Pons (tissue), 1 donor: ENCODE measurements at places on chromosomes 13 and 19.
A peak's percentile ranks its signal among the peaks of the same experiment; 100 is the strongest.

DNA sequence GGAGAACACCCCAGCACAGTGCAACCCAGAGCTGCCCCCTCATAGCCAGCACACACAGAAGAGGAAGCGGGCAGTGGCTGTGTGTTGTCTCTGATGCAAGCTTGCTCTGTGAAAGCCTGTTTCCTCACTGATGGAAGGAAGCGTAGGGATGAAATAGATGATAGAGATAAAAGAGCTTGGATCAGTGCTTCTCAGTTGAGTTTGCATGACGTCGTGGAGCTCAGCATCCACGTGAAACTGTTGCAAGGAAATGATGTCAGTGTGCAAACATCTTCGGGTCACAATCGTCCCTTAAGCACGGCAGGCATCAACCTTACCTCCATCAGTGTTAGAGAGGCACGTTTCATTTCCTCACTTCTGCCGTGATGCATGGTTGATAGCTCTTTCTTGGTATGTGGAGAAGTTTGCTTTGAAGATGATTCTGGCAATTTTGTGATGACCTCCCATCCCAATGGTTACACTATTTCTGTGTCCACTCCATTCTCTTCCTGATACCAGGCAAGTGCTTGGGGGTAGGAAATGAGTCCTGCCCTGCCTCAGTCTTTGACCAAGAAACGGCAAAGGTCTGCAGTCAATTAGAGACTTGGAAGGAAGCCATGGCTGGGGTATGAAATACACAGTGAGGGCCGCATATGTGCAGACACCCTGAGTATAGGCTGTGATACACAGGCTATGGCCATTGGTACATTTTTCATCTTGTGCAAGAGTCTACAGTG, 183.0 kb downstream of the ZNF536 start:
- DNase-seq: no peak

GRCh38 chr13:49754146-49754545, 38.3 kb downstream of the KPNA3 start:
- no peak for DNase-seq

- DNase-seq: no peak
Observed at GRCh38 chr19:13398182-13398581, 108.1 kb downstream of the CACNA1A start.

DNA sequence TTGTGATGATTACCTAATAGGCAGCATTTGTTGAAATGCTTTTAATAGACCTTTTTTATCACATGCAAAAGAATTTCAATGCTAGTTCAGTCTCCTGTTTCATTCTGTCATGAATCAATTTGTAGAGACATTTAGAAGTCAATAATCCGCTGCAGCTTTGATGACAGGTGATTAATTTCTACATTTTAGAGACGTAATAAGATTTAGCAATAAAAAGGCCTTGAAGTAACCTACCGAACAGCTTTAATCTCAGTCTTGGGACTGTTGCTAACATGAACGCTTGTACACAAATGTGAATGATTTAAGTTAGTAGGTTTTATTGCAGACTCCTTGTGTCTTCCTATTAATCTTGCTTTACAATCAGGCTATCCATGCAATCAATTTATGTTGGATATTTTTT, 186.5 kb downstream of the MZT1 start:
- no peak for DNase-seq

DNA sequence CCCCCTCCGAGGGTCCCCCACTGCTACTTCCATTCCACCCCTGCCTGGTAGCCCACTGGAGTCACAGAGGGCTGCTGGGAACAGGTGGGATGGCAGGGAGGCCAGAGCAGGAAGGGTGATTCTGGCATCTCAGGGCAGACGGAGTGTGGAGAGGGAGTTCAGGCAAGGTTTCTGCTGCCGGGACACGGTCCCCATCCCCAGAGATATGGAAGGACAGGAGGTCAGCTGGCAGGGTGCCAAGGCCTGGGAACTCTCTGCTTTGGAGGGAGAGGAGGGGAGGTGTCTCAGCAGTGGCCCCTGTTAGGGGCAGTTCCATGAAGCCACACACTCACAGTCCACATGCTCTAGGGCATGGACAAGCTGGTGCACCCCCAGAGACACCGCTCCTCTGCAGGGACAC, 68.1 kb downstream of the CHST8 start:
- no peak for DNase-seq

GRCh38 chr19:39778763-39779162, at the start of gene LEUTX:
Gene LEUTX, plus strand, starts transcription at chr19:39778854. Its CDS starts 67 bp downstream, at chr19:39778921.
- no peak for DNase-seq

DNA sequence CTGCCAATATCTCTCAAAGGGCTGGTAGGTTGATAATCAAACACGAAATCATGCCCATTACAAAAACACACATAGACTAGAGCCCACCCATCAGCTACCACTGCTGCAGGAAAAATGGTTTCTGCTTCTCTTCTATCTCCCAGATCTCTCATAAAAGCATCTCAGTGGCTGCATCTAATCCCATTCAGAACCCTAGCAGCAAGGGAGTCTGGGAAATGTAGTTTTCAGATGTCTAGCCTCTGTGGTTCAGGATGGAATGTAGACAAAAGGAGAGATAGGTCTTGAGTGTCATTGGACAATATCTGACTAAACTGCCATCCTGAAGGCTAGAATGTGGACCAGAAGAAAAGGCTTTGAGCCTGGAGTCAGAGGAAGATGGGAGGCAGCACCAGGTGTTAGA, 32.1 kb downstream of the RDH8 start:
- no peak for DNase-seq

GRCh38 chr19:19655051-19655594, 8.4 kb downstream of the ATP13A1 start:
- no peak for DNase-seq

- DNase-seq: no peak
Observed at GRCh38 chr19:58095328-58095727, 2.7 kb downstream of the ZSCAN18 start.

- DNase-seq: no peak
Observed at GRCh38 chr19:6724631-6725492, 4.4 kb upstream of the C3 start.

- no peak for DNase-seq
Observed at GRCh38 chr13:27988520-27988919, at the start of gene URAD. Gene URAD, minus strand, starts transcription at chr13:27988693. Its CDS starts 56 bp downstream, at chr13:27988637.

GRCh38 chr19:35363711-35364425, 5.6 kb downstream of the FFAR3 start:
- DNase-seq: no peak

- no peak for DNase-seq
Observed at GRCh38 chr13:65826657-65827056, 1403.5 kb downstream of the PCDH9 start.

DNA sequence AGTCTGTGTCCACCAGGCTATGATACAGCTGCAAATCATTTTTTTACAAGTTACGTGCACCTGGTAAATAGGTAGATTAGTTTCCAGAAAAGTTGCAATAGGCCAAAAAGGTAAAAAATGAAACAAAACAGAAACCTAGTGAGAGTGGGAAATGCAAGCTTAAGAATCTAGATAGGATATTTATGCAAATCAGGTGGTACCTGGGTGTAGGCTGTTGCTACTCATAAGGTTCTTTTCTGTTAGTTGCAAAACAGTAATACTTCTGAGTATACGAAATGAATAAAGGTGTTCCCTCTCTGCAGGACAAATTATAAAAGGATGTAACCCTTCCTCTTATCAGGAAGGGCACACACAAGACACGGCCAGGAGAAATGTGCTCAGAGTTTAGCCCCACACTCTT, 97.9 kb downstream of the UGGT2 start:
- no peak for DNase-seq

GRCh38 chr13:90696656-90697055, 650.8 kb upstream of the MIR17HG start:
- DNase-seq: no peak

GRCh38 chr13:97353927-97354675, 79.9 kb upstream of the RAP2A start:
- DNase-seq: no peak

DNA sequence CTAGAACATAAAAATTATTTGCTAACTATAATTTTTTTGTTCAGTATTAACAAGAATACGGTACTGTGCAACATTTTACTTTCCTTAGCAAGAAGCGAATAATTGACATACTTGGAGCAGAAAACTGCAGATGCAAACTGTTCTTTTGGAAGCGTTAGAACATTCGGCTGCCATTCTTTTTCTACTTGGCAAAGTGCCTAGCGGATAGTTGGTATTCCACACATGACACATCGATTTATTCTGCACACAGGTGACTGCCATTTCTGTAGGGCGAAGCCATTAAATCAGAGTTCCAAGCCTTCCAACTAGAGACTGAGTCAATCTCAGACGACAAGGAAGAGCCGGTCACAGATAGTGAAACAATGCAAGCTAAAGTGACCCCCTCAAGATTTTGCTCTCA, 117.4 kb downstream of the TRPC4 start:
- peak; percentile 19 for DNase-seq

DNA sequence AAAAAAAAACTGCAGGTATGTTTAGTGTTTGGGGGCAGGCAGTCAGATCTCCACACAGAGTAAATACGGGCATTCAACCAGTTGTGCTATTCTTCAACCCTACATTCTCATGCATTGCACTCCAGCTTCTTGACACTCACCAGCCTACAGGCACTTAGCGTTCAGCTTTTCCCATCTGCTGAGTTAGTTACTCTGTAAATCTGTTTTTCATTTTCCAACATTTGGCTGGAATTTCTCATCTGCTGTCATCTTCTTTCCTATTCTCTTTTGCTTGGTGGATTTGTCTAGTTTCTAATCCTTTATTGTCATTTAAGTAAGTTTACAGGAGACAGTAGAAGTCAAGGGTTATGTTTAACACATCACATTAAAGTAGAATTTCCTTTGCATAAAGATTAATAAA, 1318.9 kb downstream of the OLFM4 start:
- no peak for DNase-seq

DNA sequence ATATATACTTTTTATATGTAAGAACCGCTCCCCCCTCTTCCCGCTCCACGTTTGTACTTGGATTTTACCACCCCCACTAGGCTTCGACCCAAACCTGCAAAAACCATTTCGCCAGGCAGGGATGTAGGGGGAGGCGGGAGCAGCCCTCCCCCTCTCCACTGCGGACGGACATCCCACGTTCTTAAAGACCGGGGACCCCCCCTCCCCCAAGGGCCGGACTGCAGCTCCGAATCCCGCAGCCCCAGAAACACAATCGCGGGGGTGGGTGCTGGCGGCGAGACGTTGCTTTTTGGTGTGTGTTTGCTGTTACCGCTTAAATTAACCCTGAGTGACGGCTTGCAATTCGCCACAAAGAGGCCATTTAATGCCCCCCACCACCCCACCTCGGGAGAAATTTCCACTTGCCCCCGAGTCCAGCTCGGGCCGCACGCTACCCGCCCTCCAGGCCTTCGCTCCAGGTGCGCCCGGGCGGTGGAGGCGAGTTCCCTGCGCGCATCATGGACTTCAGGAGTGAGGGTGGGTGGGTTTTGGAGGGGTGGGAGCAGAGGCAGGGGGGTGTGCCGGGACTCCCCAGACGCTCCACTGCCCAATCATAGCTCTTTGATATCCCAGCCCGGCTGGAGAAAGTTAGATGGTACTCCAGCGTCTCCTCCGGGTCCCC, 15.8 kb downstream of the NFIX start:
- DNase-seq: no peak
